SHP77 (cell line): ENCODE measurements at places on chromosomes 7 and 10.

DNA sequence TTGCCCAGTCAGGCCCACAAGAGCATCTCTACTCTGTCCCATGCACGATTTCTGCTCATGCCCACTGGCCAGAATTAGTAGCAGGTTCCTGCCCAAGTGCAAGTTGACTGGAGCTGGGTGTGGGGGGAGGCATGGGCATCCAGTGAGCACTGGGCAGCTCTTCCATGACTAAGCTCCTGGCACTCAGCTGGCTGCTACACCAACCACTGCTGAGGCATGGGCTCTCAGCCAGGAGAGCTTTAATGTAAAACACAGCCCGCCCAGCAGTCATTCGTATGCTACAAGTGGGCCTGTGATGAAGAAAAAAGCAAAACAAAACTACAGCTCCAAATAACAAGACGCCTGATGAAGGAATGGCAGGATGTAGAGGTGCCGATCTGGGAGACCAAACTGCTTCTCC lies 335.4 kb upstream of the PFKP start:
- no peak for DNase-seq

DNA sequence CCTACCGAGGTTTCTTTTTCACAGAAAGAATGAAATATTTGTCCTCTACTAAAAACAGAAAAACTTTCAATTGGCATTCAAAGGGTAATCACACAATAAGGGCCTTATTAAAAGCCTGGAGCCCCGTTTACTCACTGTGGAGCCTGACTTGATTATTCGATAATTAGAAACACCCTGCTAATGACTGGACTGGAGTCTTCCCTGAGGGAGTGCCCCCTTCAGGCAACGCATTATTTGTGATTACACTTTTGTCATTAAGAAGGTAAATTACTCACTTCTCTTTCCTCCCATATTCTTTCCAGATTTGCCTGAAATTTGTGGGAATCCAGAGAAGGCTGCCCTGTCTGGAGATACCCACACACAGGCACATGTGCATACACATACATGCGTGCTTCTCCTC lies 444.2 kb upstream of the NPVF start:
- DNase-seq, result no peak

- DNase-seq, result no peak
Observed at GRCh38 chr7:133563251-133563650, 310.4 kb downstream of the EXOC4 start.

- no peak for DNase-seq
Observed at GRCh38 chr7:74418076-74418475, 35.6 kb upstream of the GTF2IRD1 start.

GRCh38 chr7:115356139-115356746 lies 434.3 kb downstream of the MDFIC start:
- peak; percentile 8 for DNase-seq

- DNase-seq, result no peak
Observed at GRCh38 chr7:107661081-107661864, 645 bp downstream of the SLC26A4 start.

- peak; percentile 56 for DNase-seq
Observed at GRCh38 chr7:2873146-2873545, 29.0 kb upstream of the GNA12 start.

DNA sequence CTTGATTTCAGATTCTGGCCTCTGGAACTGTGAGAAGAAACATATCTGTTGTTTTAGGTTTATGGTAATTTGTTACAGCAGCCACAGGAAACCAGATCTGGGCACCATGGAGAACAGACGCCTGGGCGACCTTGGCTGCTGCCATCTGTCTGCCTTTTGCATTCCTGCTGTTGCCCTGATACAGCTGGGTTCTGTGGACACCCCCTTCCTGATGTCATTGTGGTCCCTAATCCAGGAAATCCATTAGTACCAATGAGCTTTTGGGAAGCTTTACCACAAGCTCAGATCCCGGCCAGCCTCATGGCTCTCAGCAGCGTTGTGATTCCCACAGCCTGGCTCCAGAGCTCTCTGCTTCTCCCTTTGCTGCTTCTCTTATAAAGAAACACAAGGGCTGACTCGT lies 174.2 kb upstream of the NPS start:
- no peak for DNase-seq

DNA sequence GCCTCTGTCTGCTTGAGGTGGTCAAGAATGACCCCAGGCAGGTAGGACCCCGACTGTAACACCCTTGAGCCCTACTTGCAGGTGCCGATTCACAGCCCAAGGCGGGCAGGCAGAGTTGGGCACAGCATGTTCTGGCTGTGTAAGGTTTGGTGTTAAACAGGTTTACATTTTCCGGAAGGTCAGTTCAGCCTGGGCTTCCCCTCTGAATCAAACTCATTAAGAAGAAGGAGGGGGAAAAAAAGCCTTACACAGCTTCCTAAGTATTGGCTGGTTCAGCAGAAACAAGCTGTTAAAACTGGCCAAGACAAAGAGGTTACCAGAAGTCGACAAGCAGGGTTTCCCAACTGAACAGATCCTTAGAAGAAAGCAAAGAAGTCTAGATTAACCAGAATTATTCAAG lies 132.7 kb downstream of the PRPF18 start:
- DNase-seq, result no peak

DNA sequence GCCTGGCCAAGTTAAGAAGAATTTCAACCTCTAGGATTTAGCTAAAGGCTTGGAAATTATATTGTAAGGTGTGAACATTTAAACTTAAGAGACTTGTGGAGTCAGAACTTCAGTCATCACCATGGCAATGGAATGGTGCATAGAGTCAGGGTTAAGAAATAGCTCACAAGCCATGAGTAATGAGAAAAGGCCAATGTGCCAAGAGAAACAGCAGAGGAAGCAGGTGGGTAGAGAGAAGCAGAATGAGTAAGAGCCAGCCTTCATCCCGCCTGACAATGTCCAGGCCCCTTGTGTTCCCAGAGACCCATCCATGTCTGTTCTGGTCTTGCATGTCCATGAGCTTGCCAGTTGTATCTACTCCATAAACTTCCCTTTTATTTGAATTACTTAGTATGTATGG lies 62.6 kb upstream of the TBX20 start:
- no peak for DNase-seq

DNA sequence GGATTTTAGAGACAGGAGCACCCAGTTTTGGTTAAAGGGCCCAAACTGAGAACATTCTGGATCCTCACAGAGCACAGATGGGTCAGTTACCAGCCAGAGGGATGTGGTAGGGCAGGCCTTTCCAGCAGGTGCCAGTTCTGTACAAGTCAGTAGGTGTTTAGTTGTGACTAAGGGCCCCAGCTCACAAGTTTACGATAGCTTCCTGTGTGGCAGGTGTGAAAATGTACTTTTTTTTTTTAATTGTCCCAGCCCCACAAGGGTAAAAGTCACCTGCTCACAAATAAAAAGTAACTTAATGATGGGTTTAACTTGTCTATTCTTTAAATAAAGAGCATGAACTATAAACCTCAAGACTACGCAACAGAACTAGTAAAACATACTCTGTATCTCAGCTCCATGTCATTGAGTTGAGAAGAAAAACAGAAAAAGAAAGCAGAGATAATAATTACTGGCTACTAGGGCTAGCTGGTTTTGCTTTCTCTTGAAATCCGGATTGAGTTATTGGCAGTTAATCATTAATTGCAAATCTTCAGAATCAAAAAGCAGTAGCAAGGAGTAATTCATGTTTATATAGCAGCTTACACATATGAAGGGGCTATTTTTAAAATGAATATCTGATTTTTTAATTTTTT lies 15.4 kb downstream of the NFE2L3 start:
- no peak for DNase-seq

DNA sequence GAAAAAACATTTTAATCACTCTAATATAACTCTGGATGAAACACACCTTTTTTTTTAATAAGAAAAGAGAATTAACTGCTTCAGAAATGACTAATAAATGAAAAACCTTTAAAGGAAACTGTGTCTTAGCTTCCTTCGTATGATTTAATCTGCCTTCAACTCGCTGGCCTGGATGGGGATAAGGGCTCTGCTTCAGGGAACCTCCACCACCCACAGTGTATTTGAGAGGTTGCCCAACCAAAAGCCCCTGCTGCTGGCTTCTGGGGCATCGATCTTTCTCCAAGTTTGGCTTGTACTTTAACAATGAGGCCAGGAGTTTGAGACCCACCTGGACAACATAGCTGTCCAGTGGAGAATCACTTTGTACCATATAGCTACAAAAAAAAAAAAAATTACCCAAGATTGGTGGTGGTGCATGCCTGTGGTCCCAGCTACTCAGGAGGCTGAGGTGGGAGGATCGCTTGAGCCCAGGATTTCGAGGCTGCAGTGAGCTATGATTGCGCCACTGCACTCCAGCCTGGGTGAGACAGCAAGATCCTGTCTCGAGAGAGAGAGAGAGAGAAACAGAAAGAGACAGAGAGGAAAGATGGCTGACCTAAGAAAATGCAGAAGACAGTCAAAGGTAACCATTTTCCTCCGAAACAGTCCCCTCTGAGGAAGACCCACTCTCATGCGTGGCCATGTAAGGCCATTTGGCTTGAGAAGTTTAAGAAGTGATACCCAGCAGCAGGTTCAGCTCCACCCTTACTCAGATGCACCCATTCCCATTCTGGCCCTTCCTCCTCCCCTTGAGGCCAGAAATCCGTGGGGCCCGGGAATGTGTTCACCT lies 13.6 kb upstream of the LIMK1 start:
- no peak for DNase-seq

- DNase-seq, result no peak
Observed at GRCh38 chr7:94400643-94401427, 6.1 kb downstream of the COL1A2 start.

DNA sequence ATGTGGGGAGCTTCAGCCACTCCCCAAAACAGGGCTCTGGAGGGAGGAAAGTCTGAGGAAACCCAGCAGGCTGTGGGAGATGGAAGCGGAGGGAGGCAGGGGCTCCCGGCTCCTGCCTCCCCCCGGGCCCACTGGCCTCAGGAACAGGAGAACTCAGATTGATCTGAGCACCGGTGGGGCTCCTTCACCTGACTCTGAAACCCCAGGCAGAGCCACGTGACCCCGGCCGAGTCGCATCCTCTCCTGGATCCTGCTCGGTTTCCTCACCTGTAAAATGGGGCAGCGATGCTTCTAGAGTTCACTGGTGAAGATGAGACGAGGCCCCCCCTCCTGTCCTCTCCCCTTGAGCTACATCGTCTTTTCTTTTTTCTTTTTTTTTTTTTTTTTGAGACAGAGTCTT lies 33.6 kb downstream of the TCERG1L start:
- no peak for DNase-seq

DNA sequence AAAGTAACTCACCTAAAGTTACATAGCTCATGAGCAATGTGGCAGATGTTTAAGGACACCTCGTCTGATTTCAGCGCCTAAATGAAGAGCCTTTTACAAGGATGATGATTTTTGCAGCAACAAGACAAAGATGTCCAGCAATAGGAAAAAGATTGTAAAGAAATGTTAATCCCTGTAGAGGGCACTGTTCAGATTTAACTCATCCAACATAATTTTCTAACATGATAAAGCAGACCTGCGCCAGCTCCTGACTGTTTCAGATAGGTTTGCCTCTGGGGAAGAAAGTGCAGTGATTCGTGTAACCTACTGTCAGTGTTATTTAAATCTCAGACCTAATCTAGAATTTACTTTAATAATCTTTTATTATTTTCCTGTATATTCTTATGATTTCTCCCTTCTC lies 595.2 kb downstream of the AUTS2 start:
- no peak for DNase-seq

DNA sequence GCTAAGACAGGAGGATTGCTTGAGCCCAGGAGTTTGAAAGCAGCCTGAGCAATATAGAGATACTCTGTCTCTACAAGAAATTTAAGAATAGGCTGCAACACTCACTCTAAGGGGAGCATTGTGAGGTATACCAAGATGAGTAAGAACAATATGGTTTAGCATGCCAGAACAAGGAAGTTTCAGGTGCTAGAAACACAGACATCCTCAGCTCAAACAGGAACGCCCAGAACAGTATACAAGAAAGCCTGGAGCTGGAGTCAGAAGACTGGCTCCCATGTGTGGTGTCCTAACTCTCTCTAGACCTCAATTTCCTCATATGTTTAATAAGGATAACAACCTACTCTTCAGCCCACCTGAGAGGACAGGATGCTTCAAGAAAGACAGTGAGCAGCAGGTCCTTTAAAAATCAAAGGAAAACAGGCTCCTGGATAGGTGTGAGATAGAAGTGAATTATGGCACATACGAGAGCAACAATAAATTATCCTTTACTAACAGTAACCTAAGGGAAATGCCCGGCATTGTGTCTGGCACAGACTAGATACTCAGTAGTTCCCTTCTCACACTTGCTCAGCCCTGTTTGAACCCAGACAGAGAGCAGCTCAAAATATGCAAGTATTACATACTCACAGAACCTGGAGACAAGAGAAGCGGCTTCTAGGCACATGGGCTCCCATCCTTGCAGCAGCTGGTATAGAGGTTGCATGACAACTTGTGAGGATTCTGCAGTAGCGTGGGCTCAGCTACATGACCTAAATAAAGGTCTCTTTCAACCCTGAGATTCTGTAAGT lies 45.4 kb downstream of the KAT6B start:
- no peak for DNase-seq

DNA sequence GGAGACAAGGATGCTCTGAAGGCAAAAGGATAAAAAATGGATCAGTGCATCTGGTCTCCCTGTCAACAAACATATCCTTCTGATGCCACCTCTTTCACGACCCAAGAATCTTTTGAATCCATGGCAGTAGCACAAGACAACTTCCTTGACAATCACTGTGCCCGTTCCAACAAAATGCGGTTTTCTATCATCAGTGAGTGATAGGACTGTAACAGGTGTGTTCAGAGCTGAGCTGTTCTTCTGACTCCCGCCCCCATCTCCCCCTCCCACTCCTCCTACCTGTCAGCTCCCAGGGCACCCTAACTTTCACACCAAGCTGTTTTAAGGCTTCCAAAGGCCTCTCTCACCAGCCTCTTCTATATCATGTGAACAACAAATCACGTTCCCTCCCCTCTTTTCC lies 74.8 kb downstream of the PARD3 start:
- no peak for DNase-seq

GRCh38 chr7:159004411-159004810 lies 140.3 kb downstream of the VIPR2 start:
- DNase-seq, result no peak
